Globus pallidus (tissue), 1 donor: ENCODE measurements at places on chromosomes 5 and 9.

DNA sequence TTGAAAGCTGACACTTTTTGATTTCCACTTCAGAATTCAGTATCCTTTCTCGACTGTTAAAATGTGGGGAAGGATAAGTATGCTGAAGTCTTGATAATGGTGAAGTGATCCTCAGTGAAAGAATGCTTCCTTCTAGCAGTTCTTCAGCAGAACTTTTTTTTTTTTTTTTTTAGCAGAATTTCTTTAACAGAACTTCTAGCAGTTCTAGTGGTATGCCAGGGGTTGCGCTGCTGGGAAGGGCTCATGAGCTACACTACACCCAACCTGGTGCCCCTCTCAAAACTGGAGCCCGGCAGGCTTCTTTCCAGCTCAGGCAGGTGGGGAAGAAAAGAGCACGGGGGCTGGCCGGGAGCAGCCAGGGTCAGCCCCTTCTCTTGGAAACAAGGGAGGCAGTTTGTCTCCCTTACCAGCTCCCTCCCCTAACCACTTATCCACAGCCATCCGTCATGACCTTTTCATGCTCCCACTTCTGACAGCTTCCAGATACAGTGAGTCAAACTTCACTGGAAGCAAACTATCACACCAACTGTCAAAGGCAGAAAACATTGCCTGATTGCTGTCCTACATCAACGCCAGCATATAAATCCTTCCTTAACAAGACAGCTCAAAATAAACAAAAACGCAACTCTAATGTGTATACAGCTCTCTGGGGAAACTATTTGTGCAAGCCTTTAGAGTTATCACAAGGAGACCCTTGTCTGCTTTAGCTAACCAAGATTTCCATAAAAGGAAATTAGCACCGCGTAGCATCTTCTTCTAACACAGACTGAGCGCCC is 211.5 kb downstream of the GAPVD1 start:
- no peak for DNase-seq

GRCh38 chr5:67746103-67746502 is 469.5 kb upstream of the PIK3R1 start:
- no peak for DNase-seq

DNA sequence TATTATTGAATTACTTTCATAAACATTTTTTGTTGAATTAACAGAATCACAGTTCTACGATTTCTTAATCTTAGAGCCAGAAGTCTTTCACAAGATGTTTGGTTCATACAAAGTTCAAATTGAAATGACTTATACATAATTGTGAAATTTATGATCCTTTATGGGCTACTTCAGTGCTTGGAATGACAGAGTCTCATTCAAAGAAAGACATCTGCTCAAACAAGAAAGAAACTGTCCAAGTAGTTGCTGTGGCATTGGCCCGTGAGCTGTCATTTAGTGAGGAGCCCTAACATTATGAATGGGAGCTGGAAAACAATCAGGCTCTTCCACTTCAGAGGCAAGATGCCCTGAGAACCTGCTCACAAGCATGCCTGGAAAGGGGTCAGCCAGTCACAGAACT is 63.4 kb downstream of the AUH start:
- no peak for DNase-seq

DNA sequence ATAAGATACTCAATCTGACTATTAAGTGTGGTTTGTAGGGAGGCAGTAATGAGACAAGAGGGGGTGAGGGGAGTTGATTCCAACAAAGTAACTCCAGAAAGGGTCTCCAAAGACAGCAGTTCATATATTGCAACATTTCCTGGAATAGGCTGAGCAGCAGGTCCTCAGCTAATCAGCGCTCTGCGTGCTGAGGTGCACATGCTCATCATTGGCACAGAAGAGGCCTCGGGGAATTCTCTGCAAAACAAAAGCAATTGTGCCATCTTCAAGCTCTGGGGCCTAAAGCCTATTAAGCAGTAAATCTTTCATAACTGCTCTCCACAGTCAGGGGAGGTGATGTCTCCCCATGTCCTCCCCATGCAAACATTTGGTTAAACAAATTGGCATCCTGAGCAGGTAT is 357.3 kb downstream of the SPOCK1 start:
- DNase-seq, result no peak

DNA sequence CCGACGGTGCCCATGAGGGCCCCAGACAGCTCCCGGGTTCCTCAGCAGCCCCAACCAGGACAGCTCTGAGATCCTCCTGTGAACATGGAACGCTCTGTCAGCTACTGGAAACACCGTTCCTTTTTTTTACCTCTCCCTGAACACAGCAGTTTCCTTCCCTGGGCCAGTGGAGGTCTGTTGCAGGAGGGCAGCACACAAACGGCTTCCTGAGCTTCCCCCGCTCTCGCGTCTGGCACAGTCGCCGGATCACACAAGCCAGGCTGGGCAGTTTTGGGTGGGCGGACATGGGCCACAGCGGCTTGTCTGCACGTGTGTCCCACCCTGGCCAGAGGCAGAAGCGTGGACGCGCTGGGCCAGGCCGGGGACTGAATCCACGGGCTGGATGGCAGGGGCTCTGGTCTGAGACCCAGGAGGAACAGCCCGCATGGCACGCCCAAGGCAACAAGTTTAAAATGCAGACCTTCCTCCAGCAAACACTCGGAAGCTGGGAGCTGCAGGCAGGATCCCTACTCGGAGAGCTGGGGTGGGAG is 106.8 kb upstream of the SARDH start:
- DNase-seq, result no peak

DNA sequence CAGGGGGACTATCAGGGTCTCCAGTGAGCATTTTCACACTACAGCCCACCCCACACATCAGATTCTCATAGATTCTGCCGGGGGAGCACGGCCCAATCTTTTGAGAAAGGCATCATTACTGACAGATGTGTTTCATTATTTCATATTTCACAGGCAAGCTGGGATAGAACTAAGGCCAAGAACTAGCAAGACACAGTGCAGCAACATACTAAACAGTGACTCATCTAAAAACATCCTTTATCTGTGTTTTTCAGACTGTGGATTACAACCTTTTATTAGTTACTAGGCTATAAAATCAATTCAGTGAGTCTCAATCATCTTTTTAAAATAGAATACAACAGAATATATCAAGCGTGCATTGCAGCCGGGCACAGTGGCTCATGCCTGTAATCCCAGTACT is 59.8 kb downstream of the CPLANE1 start:
- DNase-seq, result no peak

DNA sequence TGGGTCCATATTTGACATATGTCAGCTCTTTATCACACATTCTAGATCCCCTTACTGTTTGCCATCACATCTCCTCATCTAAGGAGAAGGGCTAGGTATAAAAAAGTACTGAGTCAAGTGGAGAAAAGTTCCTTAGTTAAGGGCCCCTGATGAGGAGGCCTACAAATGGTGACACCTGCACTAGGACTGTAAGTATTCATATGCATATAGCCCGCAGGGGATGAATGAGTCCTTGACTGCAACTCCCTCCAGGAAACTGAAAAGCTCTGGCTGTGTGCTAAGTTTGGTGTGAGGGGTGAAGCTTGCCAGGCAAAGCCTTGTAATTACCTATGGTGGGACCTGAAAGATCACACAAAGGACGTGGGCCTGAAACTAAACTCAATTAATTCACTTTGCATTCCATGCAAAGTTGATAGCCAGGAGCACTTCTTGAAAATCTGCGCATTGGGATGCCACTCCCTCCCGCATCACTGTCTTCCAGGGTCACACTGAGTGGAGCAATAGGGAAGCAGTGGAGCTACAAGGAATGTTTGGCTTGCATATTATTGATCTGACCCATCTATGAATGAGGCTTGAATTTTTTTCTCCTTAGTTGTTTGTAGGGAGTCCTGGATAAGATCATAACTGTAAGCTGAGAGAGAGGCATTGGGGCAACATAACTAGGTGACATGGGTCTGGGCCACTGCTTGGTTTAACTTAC is 11.9 kb upstream of the EQTN start:
- DNase-seq, result no peak

GRCh38 chr5:109898269-109899162 is 208.8 kb downstream of the MAN2A1 start:
- peak; percentile 42 for DNase-seq

- no peak for DNase-seq
These were observed 3.6 kb downstream of the HMGCS1 start for GRCh38 chr5:43309637-43310036.

DNA sequence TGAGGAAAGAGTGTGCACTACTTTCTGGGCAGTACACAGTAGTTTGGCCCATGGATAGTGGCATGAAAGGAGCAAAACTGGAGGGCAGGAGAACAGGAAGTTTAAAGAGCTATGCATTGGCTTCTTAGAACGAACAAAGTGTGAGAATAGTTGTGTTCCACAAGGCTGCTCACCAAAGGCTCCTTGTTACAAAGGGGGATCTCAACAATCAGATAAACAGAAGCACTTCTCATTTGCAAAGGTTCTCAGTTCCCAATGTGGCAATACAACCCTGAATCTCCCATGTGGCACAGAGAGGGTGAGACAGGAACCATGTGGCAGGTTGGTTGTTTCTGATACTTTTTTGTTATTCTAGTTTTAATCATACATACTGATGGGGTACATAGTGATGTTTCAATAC is 158.4 kb downstream of the CARTPT start:
- no peak for DNase-seq

GRCh38 chr5:65625743-65626142 is 916 bp downstream of the SHLD3 start:
- peak; percentile 2 for DNase-seq

- DNase-seq, result no peak
These were observed 403.7 kb downstream of the LRRC70 start for GRCh38 chr5:62982348-62982747.

GRCh38 chr5:83937837-83938236 is 217.2 kb upstream of the HAPLN1 start:
- DNase-seq, result no peak

- DNase-seq, result no peak
These were observed 360.1 kb downstream of the KDM4C start for GRCh38 chr9:7117676-7118561.

DNA sequence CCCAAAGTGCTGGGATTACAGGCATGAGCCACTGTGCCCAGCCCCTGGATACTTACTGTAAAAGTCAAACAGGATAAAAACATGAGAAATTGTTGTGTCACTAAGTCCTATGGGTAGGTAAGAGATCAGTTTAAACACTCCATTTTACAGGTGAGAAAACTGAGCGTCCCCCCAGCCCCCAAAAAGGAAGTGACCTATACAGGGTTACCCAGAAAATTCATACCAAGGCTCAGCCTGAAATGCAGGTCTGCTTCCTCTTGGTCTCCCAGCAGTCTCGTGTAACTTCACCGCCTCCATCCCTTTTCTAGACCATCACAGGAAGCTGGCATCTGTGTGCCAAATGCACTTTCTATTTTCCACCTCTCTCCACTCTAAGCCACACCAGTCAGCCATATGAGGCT is 57.2 kb downstream of the TMOD1 start:
- no peak for DNase-seq

- peak; percentile 38 for DNase-seq
These were observed 194.4 kb upstream of the PTGER4 start for GRCh38 chr5:40485021-40485998.

DNA sequence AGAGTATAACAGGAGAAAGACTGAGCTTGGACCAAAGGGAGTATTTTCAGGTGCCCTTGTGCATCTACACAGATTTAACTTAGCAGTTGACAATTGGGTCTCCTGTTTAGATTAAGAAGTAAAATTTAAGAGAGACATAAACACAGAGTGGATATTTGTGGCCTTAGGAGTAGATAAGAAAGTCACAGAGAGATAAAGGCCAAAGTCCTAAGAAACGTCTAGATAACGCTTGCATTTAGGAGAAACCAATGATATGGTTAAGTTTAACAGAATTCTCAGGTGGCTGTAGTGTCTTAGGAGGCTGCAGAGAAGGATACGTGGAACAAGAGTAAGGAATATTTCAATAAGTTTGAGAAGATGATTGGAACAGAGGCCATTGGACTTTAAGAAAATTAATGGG is 155.0 kb upstream of the DAB2 start:
- DNase-seq, result no peak

DNA sequence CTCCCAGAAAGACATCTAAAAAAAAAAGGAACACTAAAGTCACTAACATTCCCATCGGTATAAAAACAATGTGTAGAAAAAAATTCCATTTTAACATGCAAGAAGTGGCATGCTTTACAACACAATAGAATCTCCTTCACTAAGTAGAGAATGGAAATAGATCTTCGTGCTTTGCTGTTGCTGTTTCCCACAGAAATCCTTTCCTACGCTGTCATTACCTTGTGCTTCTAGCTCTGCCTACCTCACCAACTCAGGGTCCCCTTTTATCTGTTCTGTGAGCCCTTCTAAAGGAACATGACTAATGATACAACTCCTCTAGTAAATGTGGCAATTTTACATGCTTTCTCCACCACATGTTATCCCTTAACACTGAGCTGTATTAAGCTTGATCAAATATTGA is 202.9 kb downstream of the MCTP1 start:
- no peak for DNase-seq

DNA sequence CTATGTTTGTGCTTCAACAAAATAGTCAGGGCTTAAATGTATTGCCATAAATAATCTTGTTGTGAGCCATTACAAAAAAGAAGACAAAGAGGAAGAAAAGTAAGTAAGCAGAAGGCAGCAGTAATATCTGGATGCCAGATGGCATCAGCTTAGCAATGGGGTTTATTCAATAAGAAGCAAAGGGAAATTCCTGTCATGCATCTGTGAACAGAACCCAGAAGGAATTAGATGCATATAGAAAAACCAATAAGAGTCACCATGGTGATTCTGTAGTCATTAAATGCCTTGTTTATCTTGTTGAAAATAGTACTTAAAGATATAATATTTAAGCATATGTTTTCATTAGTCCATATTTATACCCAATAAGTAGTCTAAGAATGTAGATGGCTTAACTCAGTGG is 216.0 kb downstream of the ADAMTSL1 start:
- DNase-seq, result no peak

- DNase-seq, result no peak
These were observed 62.1 kb downstream of the CETN3 start for GRCh38 chr5:90347462-90347861.

GRCh38 chr5:1007681-1008450 is 736 bp upstream of the NKD2 start:
- DNase-seq, result no peak

- DNase-seq, result no peak
These were observed 346.1 kb downstream of the RASEF start for GRCh38 chr9:82716821-82717220.

- DNase-seq, result no peak
These were observed 45.2 kb downstream of the DIAPH1 start for GRCh38 chr5:141573489-141574121.

- DNase-seq, result no peak
These were observed 662.0 kb upstream of the CDH18 start for GRCh38 chr5:20649966-20650365.
